Bronchial epithelial cell (primary cell): ENCODE measurements at places on chromosomes 7 and 10. TPM values are rescaled to one million over a fixed set of nuclear protein-coding genes. Genes with fewer than 3 reads are reported as not detected.

The PDZD7 gene
- 0.13 and 0.26 TPM in 2 replicates for total RNA-seq

The KCTD7 gene
- 3.2 and 5.0 TPM in 2 replicates for total RNA-seq

The DDC gene
- 0.26 TPM in 1 of 2 replicates, not detected in the other for total RNA-seq

DNA sequence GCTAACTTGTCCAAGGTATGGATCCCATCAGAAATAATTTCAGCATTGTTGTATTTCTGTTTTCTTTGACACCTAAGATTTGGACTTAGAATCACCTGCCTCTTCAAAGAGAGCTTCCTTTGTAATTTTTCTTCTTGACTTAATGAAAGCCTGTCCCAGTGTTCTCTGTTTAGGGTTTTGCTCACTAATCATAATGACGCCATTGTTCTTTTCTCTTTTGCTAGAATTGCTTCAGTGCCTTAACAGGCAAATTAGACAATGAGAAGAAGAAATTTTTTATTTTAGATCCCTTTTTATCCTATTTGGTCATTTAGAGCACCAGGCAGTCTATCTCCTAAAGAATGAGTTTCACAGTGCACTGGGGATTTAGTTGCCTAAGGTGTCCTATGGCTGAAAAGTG lies 128.5 kb downstream of the SND1 start:
- DNase-seq: no peak

DNA sequence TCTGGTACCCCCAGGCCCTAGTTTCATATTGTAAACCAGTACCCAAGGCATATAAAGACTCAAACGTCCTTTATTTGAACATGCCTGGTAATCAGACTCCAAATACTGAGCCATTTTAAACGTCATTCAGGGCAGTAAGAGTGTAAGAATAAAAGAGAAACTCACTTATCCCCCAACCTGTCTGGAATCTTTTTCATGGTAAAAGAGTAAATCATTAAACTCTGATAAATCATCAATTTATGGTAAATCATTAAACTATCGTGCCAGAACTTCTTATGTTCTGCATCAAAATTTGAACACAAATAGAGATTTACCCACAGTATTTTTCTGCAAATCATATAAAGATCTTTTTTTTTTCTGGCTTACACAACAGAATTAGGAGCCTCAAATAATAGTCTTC lies 734.3 kb upstream of the POT1 start:
- no peak for DNase-seq

GRCh38 chr10:103534621-103535498 lies 41.4 kb downstream of the NEURL1 start:
- no peak for DNase-seq

GRCh38 chr10:49596836-49597235 lies 13.3 kb upstream of the SLC18A3 start:
- no peak for DNase-seq

GRCh38 chr7:21851559-21851967 lies 94.1 kb downstream of the CDCA7L start:
- DNase-seq: no peak

DNA sequence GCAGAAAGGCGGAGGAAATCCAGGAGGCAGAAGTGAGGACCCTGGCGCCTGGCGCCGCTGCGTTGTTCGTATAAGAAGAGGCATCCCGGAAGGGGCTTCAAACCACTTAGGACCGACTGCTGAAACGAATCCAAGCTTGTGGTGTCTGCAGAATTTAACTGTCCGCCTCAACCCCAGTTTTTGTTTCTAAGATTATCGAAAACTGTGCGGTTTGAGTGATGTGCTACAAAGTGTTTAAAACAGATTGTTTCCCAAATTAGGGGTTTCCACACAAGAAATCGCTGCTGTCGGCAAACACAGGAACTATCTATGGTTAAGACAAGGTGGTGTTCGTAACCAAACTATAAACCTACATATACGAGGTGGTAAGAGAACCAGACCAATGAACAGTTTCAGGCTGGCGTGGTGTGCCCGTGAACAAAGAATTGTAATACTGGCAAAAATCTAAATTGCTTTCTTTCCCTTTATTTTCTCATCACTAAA lies 835 bp upstream of the DGKI start:
- no peak for DNase-seq

DNA sequence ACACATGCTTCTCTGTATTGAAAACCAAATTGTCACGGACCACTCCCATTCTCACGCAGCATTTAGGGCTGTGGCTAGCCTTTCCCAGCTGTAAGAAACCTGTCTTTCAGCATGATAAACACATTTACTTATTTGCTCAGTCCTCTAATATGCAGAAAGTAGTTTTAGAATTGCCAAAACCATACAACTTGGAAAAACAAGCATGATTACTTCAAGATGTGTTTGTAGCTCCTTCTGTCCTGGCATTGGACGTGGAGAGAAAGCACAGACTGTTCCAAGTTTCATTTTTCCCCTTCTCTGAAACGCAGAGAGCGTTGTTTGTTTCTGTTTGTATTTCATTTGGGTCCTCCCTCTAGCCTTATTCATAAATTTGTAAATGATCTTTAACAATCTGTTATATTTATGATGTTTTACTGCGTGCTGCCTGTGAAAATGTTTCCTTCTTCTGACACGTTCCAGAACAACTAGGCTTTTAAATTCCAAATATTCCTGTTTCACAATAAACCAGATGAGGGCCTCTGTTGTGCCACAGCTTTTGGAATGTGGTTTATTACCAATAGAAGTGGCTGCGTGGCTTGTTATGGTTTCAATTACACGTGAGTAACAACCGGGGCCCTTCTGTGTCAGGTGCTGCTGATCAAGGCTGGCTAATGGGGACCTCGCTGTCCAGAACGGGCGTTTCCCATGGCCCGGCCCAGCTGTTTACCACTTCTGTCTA lies 26.1 kb downstream of the MNX1 start:
- no peak for DNase-seq

DNA sequence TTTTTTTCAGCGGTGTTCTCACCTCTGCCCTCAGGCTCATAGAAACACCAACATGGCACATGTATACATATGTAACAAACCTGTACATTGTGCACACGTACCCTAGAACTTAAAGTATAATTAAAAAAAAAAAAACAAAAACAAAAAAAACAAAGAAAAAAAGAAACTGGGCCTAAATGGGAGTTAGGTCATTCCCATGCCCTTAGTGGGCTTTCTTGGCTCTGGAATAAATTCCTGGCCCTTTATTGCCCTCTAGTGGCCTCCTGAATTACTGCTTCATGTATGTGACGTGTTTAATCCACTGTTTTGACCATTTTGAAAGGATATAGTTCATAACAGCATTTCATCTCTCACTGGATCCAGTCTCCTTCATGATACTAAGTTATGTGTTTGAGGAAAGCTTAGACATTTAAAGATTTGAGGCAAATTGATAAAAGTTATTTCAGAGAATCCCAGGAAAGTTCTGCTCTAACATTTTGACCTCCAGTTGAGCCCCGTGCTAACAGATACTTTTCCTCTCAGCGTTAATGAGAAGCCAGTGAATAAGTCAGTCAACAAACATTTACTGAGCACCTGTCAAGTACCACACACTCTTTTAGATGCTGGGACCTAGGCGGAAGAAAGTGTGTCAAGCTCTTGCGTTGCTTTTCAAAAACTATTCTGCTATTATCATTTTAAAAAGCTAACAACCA lies 54.7 kb upstream of the SYPL1 start:
- DNase-seq: peak; percentile 69

DNA sequence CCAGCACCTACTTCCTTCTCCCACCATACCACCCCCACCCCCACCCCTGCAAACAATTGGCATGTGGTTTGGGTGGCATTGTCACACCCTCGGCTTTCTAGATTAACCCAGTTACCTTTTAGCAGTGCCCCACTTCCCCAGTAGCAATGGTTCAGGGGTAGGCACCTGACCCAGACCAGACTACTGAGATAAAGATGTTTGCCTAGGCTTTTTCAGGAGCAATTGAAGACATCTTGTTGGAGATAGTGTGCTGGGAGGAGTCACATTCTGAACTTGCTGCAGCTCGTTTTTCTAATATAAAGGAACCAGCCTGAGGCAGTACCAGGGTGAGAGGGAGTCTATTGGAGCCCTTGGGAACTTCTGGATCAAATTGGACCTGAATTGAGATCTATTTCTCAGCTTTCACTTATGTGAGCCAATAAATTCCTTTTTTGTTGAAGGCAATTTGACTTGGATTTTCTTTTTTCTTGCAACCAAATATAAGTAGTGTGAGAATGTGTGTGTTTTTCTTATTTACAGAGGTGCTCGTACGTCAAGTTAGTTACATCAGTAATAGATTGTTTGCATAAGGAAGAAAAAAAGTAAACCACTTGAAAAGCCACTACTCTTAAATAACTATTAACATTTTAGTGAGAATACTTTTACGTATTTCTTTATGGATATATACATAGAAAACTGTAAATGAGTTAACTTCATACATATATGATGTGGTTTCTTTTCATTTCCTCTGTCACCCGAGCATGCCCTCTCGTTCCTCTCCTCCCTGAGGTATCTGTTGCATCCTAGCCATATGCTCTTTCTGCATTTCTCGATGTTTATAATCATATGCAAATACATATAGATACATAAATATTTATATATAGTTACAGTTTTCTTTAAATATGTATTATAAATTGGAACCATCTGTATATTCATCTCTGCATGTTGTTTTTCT lies 38.0 kb downstream of the RAB18 start:
- DNase-seq: peak; percentile 56
